ENCODE measurements at places on chromosomes 7 and 10.

GRCh38 chr10:125016611-125017202 is 74.8 kb downstream of the ZRANB1 start:
- DNase-seq, result no peak

DNA sequence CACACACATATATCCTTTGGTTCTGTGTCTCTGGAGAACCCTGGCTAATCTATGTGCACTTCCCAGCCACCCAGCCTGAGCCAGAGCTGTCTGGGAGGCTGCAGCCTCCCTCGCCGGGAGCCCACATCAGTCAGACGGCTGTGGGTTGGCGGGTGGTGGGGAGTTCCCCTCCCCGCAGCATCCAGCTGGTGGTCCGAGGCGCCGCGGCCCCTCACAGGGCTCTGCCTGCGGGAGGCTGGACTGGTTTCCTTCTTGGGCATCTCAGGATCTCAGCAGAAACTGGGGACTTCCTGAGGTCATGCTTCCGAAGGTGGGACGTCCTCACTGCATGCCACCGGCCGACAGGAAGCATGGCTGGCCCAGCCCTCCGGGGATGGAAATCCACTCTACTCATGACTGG is 22.0 kb upstream of the PSMG3 start:
- no peak for DNase-seq

DNA sequence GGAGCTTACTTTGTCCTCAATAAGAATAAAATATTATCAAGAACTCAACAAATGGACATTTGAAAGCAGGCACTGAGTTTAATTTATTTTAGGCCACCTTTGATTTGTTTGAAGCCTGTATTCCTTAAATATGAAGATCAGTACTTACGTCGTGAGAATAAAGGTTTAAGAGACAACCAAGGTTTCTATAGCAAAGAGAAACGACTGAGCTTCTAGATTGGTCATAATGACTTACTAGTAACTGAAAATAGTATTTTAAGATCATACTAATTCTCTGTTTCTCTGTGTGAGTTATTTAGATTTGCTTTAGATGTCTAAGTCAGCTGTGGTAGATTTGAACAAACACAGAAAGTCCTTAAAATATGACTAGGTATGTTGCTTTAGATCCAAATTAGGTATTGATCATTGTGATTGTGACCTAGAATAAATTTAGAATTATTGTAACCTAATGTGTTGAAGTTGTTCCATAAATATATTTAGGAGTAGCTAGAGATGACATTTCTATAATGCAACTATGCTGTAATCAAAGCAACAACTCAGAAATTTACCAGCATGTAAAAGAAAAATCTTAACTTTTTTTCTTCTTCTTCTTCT is 2.4 kb upstream of the GLCCI1 start:
- DNase-seq, result no peak

DNA sequence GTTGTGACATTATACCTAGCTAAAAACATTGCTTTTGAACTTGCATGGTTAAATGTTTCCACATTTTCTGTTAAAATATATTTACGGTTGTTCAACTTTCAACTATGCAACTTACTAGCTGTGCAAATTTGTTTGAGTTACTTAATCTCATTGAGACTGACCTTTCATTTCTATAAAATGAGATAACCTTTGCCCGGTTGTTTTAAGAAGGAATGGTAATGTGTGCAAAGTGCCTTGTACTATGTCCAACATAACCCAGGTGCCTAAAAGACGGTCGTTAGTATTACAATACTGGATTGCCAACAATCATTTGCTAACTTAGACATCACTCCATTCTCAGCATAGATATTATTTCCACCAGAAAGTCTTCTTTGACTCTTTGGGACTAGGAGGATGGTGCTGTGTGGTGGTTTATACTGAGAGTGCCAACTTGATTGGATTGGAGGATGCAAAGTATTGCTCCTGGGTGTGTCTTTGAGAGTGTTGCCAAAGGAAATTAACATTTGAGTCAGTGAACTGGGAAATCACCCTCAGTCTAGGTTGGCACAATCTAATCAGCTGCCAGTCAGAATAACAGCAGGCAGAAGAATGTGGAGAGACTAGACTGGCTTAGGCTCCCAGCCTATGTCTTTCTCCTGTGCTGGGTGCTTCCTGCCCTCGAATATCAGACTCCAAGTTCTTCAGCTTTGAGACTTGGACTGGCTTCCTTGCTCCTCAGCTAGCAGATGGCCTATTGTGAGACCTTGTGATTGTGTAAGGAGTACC is 85.2 kb upstream of the PDSS1 start:
- no peak for DNase-seq

DNA sequence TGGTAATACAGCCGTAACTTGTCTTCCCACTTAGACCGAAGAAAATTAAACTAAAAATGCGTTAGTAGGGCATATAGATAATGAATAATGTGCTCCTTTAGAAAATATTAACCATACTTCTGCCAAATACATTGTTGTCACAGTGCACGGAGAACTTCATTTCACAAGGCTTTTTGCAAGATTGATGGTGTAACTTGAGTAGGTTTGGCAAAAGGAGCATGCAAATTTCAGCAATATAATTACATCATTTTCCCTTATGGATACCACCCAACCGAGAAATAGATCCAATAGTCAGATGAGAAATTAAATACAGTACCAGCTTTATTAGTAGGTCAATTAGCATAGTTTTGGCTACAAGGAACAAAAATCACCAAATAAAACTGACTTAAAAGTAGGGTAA is 792.6 kb upstream of the C7orf33 start:
- no peak for DNase-seq

DNA sequence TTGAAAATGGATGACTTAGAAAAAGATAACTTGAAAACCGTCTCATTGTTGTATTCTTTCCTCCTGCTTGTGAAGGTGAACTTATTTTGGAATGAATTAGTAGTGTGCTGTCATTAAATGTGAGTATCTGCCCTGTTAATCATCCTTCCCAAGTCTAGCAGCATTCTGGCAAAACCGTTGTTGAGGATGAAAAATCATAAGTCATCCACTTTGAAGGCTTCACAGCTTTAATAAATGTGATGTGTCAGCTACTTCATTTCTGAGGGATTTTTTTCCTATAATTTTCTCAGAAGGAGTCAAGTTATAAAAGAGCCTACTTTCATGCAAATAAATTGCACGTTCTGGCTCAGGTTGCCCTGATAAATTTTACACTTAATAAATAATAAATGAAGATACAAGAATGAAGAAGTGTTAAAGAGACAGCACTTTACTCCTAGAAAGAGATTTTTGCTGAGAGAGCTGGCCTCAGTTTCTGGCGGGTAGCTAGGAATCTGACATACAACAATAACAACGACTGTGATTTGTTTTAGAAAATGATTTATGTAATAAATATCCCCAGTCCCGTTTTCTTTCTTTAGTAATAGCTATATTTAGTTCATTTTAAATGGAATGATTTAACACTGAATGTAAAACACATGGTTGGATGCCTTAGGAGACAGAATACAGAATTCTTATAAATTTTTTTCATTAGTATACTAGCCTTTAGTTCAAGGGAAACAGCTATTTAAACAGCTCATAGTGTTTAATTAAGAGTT is 516.5 kb upstream of the KLF6 start:
- no peak for DNase-seq

DNA sequence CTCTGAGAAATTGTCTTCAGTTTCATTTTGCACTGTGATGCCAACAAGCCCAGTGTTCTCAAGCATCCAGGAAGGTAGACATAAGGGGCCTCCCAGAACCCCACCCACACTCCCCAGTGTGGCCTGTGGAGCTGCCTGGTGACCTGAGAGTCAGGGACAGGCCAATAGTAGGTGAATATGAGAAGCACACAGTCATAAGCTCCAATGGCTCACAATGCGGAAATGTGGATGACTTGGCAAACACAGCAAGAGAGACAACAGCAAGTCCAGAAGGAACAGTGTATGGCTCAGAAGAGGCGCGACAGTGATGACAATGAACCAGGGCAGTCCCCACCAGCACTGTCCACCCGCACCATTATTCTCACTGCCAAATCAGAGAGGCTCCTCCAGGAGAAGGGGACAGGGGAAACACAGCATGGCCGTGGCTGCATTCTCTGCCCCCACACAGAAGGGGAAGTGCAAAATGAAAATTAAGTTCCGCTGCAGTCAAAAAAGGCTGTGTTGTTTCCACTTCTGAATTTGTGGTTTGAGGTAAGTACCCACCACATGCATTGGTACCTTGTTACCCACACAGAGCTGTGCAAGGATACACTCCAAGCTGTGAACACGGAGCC is 419.8 kb downstream of the GRID1 start:
- no peak for DNase-seq

GRCh38 chr7:77685233-77685632 is 11.0 kb upstream of the RSBN1L start:
- DNase-seq, result no peak

DNA sequence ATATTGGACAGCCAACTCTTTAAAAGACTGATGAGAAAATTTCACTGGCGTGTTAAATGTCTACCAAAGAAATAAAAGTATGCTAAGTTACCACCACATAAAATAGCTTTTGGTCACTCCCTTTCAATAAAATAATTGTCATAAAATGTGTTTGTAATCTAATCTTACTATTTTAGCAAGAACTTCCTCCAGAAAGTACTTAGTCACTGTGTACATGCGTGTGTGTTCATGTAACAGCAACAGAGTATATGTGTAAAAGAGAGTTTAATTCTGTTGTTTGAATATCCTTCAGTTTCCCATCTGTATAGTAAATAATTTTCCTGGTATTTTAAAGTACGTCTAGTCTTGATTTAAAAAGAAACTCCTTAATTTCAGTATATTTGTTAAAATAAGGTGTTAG is 35.0 kb upstream of the WASL start:
- DNase-seq, result no peak

- no peak for DNase-seq
Measured at GRCh38 chr7:65429642-65430343, 56.1 kb downstream of the ZNF92 start.

GRCh38 chr7:66952343-66953043 is 31.5 kb downstream of the TMEM248 start:
- no peak for DNase-seq

DNA sequence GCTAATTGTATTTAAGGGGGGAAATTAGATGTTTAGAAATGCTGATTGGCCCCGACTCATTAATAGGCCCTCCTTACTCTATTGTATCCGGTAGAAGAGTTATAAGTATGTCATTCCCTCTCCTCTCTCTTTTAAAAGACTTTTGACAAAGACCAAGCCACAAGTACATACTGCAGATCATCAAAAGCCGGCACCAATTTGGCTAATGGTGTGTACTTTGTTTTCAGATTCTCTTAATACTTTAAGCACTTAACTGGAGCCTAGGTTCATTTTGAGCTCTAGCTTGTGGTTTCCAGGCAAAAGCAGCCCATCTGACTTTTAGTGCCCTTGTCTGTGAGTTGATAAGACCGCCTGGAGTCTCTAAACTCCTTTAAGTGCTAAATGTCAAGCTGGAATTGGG is 210.0 kb upstream of the LYZL1 start:
- no peak for DNase-seq

- DNase-seq, result no peak
Measured at GRCh38 chr10:91797048-91797690, 1.1 kb upstream of the TNKS2 start.

DNA sequence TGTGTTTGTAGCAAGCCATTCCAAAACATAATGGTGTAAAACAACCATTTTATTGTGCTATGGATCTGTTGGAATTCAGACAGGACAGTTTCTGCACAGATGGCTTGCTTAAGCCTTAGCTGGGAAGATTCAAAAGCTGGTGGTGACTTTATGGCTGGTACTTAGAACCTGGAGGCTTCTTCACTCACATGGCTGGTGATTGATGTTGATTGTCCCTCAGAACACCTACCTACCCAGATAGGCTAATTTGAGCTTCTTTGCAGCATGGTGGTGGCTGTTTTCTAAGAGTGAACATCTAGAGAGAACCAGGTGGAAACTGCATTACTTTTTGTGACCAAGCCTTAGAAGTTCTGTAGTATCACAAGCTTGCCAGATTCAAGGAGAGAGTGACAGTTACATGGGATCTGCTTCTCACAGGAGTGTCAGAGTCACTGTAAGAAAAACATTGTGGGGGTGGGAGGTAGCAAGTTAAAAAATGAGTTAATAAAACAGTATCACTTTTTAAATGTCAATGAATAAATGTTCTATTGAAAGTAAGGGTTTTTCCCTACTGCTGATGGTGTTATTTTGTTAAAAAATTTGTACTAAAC is 7.1 kb downstream of the R3HCC1L start:
- DNase-seq, result no peak

GRCh38 chr10:121500701-121501332 is 97.4 kb downstream of the FGFR2 start:
- DNase-seq, result no peak

- no peak for DNase-seq
Measured at GRCh38 chr10:45581582-45582385, 90.8 kb downstream of the ZFAND4 start.

DNA sequence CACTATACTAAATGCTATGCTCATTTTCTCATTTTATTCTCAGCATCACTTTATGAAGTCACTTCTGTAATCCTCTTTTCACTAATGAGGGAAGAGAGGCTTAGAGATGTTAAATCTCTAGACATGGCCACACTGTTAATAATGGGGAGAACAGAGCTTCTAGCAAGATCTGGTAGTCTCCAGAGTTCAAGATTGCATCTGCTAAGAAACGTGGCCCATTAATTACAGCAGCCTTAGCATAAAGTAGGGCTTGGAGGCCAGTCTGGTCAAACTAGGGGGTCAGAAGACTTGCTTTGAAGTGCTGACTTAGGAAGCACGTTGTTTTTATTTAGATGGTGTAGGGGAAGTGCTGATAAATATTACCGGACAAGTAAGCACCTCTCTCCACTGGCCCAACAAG is 29.3 kb downstream of the ARL4A start:
- no peak for DNase-seq

DNA sequence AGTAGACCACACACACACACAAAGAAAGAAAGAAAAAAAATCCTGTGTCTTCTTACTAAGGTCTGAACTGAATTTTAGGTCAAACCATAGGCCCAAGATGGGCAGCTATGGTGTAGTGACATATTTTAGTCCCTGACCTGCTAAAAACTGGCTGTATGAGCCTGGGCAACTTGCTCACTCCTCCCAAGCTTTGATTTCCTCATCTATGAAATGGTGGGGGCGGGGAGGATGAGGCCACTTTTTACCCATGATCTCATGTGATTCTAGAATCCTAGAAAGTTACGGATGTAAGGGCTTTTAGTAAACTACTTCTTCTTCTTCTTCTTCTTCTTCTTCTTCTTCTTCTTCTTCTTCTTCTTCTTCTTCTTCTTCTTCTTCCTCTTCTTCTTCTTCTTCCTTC is 6.1 kb upstream of the CCL24 start:
- DNase-seq, result no peak

- no peak for DNase-seq
Measured at GRCh38 chr7:63008366-63008765, 990.3 kb upstream of the ZNF722 start.

DNA sequence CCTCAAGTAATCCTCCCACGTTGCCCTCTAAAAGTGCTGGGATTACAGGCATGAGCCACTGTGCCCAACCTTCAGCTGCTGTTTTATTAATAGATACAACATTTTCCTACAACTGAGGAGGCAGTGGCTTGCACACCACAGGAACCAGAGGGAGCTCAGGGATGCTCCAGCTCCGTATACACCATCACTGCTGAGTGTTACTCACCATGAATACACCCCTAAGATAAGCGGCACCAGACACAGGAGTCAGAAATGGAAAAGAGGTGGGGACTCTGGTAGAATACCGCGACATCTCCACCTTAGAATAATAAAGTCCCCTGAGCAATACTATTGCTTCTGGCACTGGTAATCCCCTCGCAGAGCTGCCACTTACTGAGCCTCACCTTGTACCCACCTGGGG is 68.7 kb upstream of the PDLIM1 start:
- DNase-seq, result no peak

Data from stimulated activated CD4-positive, alpha-beta T cell treated with anti-CD3 and anti-CD28 coated beads, Interleukin-15, amount 100 ng/mL, for 48 hours (primary cell).